ENCODE measurements at places on chromosomes 12 and 14. TPM values are rescaled to one million over a fixed set of nuclear protein-coding genes. Genes with fewer than 3 reads are reported as not detected.
A peak's percentile ranks its signal among the peaks of the same experiment; 100 is the strongest.

DNA sequence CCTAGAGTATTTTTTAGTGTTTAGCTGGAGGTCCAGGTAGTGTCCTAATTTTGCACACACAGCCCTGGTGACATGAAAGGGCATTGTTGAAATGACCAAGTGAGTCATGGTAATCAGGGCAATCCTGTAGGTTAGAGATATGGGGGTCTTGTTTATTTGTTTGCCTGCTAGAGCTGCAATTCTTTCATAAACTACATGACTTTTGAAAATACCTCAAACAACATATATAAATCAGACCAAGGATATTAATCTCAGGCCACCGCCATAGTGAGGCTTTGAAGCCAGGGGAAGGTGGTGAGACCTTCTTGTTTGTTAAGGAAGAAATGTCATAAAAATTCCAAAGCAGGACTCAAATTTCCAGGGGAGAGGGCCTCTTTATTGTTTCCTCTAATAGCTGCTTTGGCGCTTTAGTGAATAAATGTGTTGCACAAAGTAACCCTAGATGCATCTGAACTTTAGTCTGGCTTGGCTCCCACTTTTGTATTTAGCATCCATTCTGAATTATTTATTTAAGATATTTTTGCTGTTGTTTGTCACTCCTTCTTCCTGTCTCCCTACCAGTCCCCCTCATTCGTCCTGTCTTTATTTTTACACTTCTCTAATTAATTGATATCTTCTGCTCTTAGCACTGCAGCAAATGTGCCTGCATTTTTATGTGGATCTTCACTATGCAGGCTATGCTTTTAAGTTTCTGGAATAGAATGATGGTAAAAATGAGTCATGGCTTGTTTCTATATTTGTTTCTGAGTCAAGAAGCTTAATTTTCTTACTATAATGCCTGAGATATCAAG, 430.3 kb downstream of the RAD51B start:
- peak; percentile 80 for DNase-seq

- DNase-seq: no peak
These were observed 87.9 kb downstream of the ATP23 start for GRCh38 chr12:58029260-58029659.

DNA sequence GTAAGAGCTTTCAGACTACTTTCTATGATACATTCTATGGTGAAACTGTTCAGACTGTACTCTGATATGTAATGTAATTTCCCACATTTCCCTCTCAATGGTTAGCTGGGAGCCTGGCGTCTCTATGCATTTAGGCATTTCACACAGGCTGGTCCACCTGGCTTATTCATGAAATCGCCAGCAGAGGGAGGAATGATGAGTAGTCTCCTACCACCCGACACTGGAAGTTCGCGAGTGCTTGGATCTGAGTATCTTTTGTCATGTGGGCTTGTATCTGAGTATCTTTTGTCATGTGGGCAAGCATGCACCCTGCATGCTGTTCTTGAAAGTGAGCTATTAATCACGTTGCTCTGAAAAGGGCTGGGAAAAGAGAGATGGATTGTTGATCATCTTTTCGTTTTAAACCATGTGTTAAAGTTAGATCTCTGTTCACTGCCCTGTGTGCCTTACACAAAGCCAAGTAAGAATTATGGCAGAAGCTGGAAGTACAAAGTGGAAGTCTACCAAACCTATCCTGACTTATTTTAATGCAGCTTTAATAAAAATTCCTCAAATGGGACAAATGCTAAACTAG, 235.0 kb downstream of the ATP23 start:
- DNase-seq: no peak

GRCh38 chr14:52399921-52400595, 85.9 kb downstream of the PTGER2 start:
- peak; percentile 41 for DNase-seq

- peak; percentile 25 for DNase-seq
These were observed 144.7 kb downstream of the ALX1 start for GRCh38 chr12:85424581-85425348.

- DNase-seq: no peak
These were observed 284.2 kb upstream of the ATP2B1 start for GRCh38 chr12:89992668-89993451.

- DNase-seq: no peak
These were observed 451.4 kb upstream of the PDE3A start for GRCh38 chr12:19916974-19917373.

SFSWAP gene
- 18.7 TPM for total RNA-seq

ALDH1L2 gene
- total RNA-seq: 35.7 TPM

TCL1A gene
- total RNA-seq: not detected

TSPAN11 gene
- total RNA-seq: 2.6 TPM
